GM12878 (cell line): ENCODE measurements at places on chromosomes 3 and 15. TPM values are rescaled to one million over a fixed set of nuclear protein-coding genes. Genes with fewer than 3 reads are reported as not detected.

Gene SCAMP5
- total RNA-seq, result 24.8 and 25.5 TPM in 2 replicates

Gene SH3GL3
- not detected in 2 replicates for total RNA-seq

Gene ZFYVE19
- total RNA-seq, result 14.9 and 17.1 TPM in 2 replicates

Gene ADGRG7
- 0.21 TPM in 1 of 2 replicates, not detected in the other for total RNA-seq

Gene CFAP161
- total RNA-seq, result not detected in 2 replicates

Gene RPL22L1
- 318 and 357 TPM in 2 replicates for total RNA-seq

Gene NEK10
- total RNA-seq, result 0.15 and 0.29 TPM in 2 replicates

Gene KBTBD13
- not detected in 2 replicates for total RNA-seq

GRCh38 chr3:38247366-38248035 is 18.1 kb upstream of the SLC22A13 start:
- no peak for DNase-seq

GRCh38 chr15:68658151-68658550 is 79.4 kb downstream of the CORO2B start:
- no peak for DNase-seq

GRCh38 chr3:27356976-27357375 is 12.2 kb downstream of the NEK10 start:
- DNase-seq, result no peak

GRCh38 chr3:184526088-184526433 is 35.5 kb upstream of the EPHB3 start:
- no peak for DNase-seq

- no peak for DNase-seq
Observed at GRCh38 chr3:144229953-144230352, 258.3 kb downstream of the DIPK2A start.

- no peak for DNase-seq
Observed at GRCh38 chr15:77798151-77798835, 165.6 kb upstream of the LINGO1 start.
